SK-N-SH (cell line): ENCODE measurements at places on chromosomes 5 and 9. TPM values are rescaled to one million over a fixed set of nuclear protein-coding genes. Genes with fewer than 3 reads are reported as not detected.

GRCh38 chr5:115686738-115687074 is 60.9 kb upstream of the TMED7 start:
- DNase-seq = no peak

Gene DPYSL3
- 123 and 150 TPM in 2 replicates for polyA plus RNA-seq

DNA sequence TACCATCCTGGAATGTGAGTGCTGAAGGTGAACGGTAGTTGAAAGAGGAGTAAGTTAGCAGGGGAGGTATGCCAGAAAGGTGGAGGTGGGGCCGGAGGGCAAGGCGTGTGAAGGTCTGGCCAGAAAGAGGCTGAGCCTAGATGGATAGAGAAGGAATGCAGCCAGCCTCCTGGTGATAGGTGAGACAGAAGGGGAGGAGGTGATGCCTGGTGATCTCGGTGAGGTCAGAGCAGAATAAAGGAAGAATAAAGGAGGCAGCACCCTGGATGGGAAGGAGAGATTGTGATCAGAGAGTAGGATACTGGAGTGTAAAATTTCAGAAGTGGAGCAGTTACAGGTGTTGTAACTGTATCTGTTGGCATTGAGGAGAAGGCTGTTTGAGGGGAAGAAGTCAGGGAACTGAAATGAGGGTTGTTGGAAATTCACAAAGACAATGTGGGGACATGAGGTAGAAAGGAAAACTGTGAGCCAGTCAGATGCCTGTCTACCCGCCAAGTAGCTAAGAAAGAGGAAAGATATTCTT is 2.0 kb downstream of the GNG10 start:
- DNase-seq = no peak

DNA sequence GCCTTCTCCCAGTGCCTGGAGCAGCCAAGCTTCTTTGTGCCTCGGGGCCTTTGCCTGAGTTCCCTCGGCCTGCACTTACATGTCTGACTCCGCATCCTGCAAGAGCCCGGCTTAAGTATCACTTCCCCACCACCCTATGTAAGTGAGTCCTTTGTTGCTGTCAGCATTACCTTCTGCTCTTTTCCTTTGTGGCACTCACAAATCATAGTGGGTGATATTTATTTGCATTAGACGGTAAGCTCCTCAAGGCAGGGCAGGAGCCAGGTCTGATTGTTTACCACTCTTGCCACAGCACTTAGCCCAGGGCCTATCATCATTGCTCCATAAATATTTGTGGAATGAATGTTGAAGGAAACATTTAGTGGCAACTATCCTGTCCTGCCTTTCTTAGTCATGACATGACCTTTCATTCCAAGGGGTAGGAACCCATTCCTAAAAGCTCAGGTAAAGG is 4.8 kb downstream of the GM2A start:
- DNase-seq = no peak

DNA sequence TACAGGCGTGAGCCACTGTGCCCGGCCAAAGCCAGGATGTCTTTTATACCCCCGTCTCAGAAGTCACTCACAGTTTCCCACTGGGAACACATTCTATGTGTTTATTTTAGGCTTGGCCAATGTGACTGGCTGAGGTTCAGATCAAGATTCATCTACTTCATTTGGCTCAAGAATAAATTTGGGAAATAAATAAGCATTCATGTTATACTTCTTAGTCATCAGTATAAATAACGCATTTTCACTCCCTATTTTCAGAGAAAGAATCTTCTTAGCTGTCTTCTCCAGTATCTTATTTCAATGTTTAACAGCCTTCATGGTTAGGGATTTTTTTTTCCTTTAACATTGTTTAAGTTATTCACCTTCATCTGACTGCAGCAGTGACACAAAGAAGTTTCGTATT is 11.8 kb downstream of the S100Z start:
- no peak for DNase-seq

- no peak for DNase-seq
These were observed 453.3 kb downstream of the BNC2 start for GRCh38 chr9:16417161-16417560.

Gene CCDC192
- not detected in 2 replicates for polyA plus RNA-seq

Gene PRDM9
- not detected in 2 replicates for polyA plus RNA-seq

- no peak for DNase-seq
These were observed 35.2 kb downstream of the GOLPH3 start for GRCh38 chr5:32138839-32139493.

- no peak for DNase-seq
These were observed 406.7 kb downstream of the MAN2A1 start for GRCh38 chr5:110096419-110096818.
